ENCODE measurements at places on chromosomes 1 and 21.
A peak's percentile ranks its signal among the peaks of the same experiment; 100 is the strongest.

- no peaks in the 10 kb centered on the region for H3K36me3 ChIP-seq
- H3K27ac ChIP-seq = no peak overlapping the region
- peak overlapping the region; percentile 61 for H3K4me3 ChIP-seq
- peaks cover 4% of the 10 kb centered on the region for H3K4me1 ChIP-seq
Measured at GRCh38 chr1:87684194-87684593, 355.5 kb downstream of the LMO4 start.

DNA sequence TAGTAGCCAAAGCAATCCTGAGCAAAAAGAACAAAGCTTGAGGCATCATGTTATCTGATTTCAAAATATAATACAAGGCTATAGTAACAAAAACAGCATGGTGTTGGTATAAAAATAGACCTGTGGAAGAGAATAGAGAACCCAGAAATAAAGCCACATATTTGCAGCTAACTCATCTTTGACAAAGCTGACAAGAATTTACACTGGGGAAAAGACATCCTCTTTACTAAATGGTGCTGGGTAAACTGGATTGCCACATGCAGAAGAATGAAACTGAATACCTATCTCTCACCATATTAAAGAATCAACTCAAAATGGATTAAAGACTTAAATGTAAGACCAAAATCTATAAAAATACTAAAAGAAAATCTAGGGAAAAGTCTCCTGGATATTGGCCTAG, 59.5 kb upstream of the CD55 start:
- no peak for DNase-seq
- no peak overlapping the region for H3K27ac ChIP-seq
- no peaks in the 10 kb centered on the region for H3K36me3 ChIP-seq
- H3K27me3 ChIP-seq = peaks cover 5% of the 10 kb centered on the region

- no peaks in the 10 kb centered on the region for H3K27me3 ChIP-seq
- H3K4me3 ChIP-seq = no peak overlapping the region
- peaks cover 57% of the 10 kb centered on the region for H3K36me3 ChIP-seq
- H3K4me1 ChIP-seq = peaks cover 18% of the 10 kb centered on the region
- no peak overlapping the region for H3K27ac ChIP-seq
Measured at GRCh38 chr1:172582889-172583288, 49.9 kb downstream of the SUCO start.

DNA sequence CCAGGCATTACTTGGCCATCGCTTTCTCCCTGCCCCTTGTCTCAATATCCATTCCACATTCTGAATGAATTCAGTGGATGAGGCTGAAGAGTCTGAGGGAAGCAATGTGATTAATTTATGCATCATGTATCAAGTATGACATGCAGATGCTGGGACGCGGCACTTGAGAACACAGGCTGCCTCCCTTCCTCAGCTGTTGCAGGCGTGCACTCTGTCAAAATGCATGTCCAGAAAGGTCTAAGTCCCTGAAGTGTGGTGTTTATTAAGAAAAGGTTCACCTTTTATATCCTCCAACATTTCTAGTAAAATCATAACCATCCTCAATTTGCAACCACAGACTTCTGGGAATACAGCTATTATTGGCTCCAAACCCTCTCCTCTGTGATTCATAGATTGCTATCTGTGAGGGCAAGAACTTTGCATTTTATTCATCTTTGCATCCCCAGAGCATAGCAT, 22.6 kb upstream of the RAB3GAP2 start:
- H3K4me3 ChIP-seq = no peak overlapping the region
- peaks cover 2% of the 10 kb centered on the region for H3K4me1 ChIP-seq
- DNase-seq = no peak
- no peak overlapping the region for H3K27ac ChIP-seq

DNA sequence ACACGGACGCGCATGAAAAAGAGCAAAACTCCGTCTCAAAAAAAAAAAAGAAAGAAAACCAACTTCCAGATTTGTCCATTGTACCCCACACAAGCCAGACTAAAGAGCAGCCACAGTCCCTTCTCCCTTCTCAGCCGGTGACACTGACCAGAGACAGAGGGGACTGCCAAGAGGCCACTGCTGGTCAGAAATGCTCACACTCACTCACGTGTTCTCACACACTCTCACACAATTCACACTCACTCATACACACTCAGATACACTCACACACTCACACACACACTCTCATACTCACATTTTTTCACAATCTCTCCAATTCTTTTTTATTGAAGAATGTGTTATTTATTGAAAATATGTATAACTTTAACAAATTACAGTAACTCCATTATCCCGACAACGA, 90.8 kb upstream of the RAB4A start:
- no peak overlapping the region for H3K27ac ChIP-seq
- no peaks in the 10 kb centered on the region for H3K4me1 ChIP-seq
- no peaks in the 10 kb centered on the region for H3K36me3 ChIP-seq

GRCh38 chr21:43361493-43362296, 65.2 kb downstream of the SIK1 start:
- peak; percentile 30 for DNase-seq
- peak overlapping the region; percentile 77 for H3K4me3 ChIP-seq
- peaks cover 21% of the 10 kb centered on the region for H3K4me1 ChIP-seq
- H3K27me3 ChIP-seq = peaks cover 4% of the 10 kb centered on the region
- H3K36me3 ChIP-seq = no peaks in the 10 kb centered on the region

DNA sequence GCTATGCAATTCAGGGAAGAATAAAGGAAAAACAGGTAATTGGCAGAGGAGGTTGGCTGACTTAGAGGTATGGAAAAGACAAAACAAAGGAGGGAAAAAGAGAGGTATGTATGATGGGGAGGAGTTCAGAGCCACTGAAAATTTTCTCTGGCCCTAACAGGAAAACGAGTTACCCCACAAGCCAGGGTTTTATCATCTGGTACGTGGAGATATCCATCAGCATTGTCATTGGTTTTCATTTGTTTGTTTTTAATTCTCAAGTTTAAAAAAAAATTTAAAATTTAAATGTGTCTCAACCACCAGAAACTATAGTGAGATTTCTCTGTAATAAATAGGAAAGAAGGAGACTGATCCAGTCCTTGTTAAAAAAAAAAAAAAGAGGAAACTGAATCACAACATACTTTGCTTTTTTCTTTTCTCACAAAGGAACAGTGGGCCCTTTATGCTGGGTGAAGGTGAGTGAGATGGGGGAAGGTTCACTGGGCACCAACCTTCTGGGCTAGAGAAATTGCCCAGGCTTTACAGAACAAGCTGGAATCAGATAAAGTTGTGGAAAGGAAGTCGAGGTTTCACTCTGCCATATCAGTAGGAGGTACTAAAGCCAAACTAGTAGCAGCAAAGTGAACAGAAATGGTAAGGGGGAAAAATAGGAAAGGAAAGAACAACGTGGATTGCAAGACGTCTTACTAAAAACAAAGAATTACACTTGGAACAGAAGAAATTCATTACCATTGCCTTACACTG, 2.7 kb downstream of the IFNAR2 start:
- peaks cover 36% of the 10 kb centered on the region for H3K36me3 ChIP-seq
- H3K27ac ChIP-seq = peak overlapping the region; percentile 74
- no peaks in the 10 kb centered on the region for H3K27me3 ChIP-seq
- DNase-seq = no peak
